ENCODE measurements at places on chromosomes 1 and 21.

GRCh38 chr1:29270929-29271521, 34.7 kb downstream of the PTPRU start:
- no peak for DNase-seq

- no peak for DNase-seq
Observed at GRCh38 chr1:192538407-192539296, 36.9 kb upstream of the RGS1 start.

DNA sequence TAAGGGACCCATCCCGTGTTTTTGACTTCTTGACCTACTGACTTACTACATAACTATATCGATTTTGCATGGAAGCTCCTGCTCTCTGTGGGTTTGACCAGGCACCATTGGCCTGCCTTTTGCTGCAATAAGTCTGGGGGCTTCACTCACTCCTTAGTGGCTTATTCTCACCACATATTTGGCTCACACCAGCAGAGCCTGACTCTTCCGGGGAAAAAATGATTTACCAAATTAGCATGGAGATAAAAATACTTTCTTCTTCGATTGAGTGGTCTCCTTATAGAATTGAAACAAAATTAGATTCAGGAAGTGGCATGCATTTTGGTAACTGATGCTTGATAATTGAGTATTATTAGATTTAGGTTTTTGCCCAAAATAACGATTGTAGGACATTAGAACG, 129.7 kb downstream of the RUNX1 start:
- no peak for DNase-seq

- DNase-seq, result no peak
Observed at GRCh38 chr1:218835609-218836008, 338.1 kb upstream of the LYPLAL1 start.
